ENCODE measurements at places on chromosomes 7 and 10.

GRCh38 chr10:29313071-29313470, 24.2 kb downstream of the LYZL1 start:
- no peak for DNase-seq

DNA sequence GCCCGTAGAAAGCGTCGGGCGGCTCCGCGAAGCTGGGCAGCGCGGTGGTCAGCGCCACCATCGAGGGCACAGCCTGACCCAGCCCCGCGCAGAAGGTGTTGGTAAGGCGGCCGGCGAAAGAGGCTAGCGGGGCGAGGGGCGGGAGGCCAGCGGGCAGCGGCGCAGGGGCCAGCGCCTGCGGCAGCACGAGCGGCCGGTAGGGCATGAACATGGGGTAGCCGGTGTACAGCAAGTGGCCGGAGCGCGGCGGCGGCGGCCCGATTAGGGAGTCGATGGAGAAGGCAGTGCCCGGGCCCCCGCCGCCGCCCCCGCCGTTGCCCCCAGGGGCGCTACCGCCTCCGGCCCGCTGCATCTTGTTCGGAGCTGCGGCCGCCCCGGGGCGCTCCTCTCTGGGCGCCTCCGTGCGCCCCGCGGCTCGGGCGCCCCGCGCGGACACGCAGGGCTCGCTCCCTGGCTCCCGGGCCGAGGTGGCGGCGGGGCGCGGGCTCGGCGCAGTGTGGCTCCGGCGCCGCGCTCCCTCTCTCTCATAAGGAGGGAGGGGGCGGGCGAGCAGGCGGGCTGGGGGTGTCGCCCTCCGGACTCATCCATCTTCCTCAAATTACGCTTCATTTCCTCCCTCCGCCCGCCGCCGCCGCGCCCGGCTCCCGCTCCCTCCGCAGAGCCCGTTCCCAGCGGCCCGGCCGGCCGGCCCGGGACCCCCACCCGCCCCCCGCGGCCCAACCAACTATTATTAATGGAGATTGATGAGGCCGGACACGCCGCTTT, at the start of gene GBX1:
Gene GBX1, minus strand, starts transcription at position 498 of the 765 bp plus-strand sequence. Its CDS starts 146 bp downstream, at position 352.
- DNase-seq = peak; percentile 13

GRCh38 chr10:43210556-43210955, 56.3 kb downstream of the RASGEF1A start:
- DNase-seq = no peak

DNA sequence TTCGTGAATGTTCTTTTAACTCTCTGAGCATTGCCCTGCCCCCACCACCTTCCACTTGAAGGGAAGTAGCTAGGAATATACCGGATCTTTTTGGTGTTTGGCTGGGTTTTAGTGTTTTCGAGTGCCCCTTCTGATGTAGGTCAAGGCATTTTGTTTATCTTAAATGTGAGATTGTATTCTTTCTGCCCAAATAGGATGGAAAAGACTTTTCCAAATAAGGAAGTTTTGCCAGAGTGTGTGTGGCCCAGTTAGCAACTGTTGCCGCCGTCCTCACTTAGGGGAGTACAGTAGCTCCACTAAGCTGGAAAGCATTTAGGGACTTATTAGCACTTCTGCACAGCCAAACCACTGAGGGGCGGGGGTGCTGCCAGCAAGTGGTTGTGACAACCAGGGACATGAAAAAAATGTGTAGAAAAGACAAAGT, 29.8 kb upstream of the VCL start:
- DNase-seq = no peak

DNA sequence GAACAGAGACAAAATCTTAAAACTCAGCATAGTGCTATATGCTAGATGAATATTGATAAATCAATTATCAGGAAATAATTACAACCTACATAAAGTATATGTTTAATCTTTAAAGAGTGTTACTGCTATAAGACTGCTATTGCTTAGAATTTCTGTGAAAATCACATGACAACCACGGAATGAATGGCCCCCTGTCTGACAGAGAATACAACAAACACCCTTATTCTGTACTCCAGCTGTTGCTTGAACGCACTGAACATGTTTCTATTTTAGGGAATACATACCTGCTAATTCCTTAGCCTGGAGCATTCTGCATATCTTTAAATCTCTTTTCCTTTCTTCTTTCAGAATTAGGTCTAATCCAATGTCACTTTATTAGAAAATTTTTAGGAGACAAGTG, 452.4 kb upstream of the PHF14 start:
- no peak for DNase-seq
